Esophagus muscularis mucosa (tissue), 4 donors: ENCODE measurements at places on chromosomes 5 and 9. TPM values are rescaled to one million over a fixed set of nuclear protein-coding genes. Genes with fewer than 3 reads are reported as not detected.

SH3TC2 gene
- total RNA-seq: 0.84 TPM

GRCh38 chr5:1119312-1119831 is 7.5 kb upstream of the SLC12A7 start:
- peaks cover 20% of the 10 kb centered on the region for H3K4me1 ChIP-seq
- H3K27ac ChIP-seq: no peak overlapping the region
- no peaks in the 10 kb centered on the region for H3K27me3 ChIP-seq

- no peak for DNase-seq
- H3K4me3 ChIP-seq: no peak overlapping the region
- H3K27ac ChIP-seq: no peak overlapping the region
- no peaks in the 10 kb centered on the region for H3K4me1 ChIP-seq
These were observed 52.3 kb downstream of the UGCG start for GRCh38 chr9:111948951-111949350.

DNA sequence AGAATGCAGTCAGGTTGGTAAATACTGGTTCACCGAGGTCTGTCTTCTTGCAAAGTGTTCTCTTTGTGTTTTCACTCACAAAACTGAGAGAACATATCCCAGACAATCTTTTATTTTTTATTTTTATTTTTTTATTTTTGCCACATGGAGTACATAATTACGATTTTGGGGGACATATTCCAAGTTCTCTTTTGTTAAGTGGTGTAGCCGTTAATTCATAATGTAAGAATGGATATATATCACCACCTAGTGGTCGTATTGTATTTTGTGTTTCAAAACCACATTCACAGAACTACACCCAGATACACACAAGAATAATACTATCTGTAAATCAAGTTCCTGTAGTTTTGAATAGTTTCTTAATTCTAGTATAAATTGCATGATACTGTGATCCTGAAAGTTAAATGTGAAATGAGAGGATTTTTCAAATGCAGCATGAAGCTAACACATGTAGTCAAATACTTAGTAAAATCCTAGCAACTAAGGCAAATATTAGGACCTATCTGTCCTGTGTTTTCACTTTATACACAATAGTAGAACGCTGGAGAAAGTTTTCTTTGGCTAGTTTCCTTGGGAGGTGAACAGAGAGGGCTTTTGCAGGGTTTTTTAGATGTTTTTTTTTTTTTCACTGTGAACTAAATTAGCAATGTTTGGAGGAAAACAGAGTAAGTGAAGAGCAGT is 92.7 kb downstream of the VCAN start:
- H3K36me3 ChIP-seq: no peaks in the 10 kb centered on the region
- DNase-seq: no peak
- no peak overlapping the region for H3K27ac ChIP-seq
- H3K27me3 ChIP-seq: no peaks in the 10 kb centered on the region
- H3K4me3 ChIP-seq: no peak overlapping the region

DNA sequence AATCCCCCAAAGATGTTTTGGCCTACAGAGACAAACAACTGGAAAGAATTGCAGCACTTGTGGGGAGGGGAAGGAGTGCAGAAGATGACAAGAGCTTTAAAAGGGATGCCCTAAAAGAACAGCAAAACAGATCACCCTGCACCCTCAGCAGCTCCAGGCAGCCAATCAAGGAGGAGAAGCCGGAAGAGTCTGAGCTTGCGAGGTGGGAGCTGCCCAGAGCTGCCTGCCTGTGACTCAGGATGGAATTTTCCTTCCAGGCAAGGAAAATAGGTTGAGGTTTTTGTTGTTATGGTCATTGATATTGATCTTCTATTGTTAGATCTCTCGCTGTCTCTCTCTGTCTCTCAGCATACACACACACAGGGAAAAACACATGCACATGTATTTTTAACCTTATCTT is 70.3 kb upstream of the MAP1B start:
- no peaks in the 10 kb centered on the region for H3K36me3 ChIP-seq
- no peaks in the 10 kb centered on the region for H3K27me3 ChIP-seq
- no peak overlapping the region for H3K4me3 ChIP-seq
- no peak overlapping the region for H3K27ac ChIP-seq
- DNase-seq: no peak

DNA sequence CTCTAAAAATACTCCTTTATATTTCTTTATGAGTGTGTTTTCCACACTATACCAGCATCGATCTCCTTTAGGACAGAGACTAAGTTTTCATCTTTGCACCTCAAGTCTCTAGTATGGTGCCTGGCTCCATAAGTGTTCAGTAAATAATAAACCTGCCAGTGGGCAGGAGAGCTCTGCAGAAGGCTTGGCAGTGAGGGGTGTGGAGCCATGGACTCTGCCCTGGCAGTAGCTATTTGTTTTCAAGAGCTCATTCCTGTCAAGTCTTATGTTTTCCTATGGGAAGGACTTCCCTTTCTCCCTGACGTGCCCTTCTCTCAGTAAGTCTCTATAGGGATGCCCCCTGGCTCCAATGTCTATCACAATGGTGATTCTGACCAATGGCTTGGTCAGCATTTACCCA is 252.2 kb downstream of the PIK3R1 start:
- no peaks in the 10 kb centered on the region for H3K27me3 ChIP-seq
- DNase-seq: no peak
- no peaks in the 10 kb centered on the region for H3K36me3 ChIP-seq
- H3K4me1 ChIP-seq: no peaks in the 10 kb centered on the region
- H3K27ac ChIP-seq: no peak overlapping the region
- H3K4me3 ChIP-seq: no peak overlapping the region

- DNase-seq: no peak
- H3K27ac ChIP-seq: peak overlapping the region; percentile 94
- H3K4me3 ChIP-seq: peak overlapping the region; percentile 71
- peaks cover 20% of the 10 kb centered on the region for H3K4me1 ChIP-seq
These were observed 432 bp downstream of the HSPA9 start for GRCh38 chr5:138574744-138575193.

DNA sequence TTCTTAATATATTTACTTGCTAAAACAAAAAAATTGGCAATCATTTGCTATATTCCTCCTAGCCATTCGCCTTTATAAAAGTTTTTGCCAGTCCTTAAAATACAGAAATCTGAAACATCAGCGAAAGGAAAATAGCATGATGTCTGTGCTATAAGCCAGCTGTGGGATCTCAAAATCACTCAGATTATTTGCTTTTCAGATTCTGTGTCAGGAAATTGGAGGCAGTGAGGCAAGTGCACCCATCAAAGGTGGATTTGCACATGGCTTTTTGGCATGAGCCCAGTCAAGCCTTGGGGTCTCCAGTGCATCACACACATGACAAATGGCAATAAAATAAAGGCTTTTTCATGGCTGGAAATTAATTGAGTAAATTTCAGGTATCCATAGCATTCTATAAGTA is 196.8 kb upstream of the DAPK1 start:
- peaks cover 11% of the 10 kb centered on the region for H3K4me1 ChIP-seq
- no peaks in the 10 kb centered on the region for H3K27me3 ChIP-seq
